Progenitor cell of endocrine pancreas (in vitro differentiated cells): ENCODE measurements at places on chromosomes 12 and 14. TPM values are rescaled to one million over a fixed set of nuclear protein-coding genes. Genes with fewer than 3 reads are reported as not detected.

The NTF3 gene
- total RNA-seq = 1.2 and 2.4 TPM in 2 replicates

The KRT5 gene
- not detected in 2 replicates for total RNA-seq

The CCDC60 gene
- 17.6 and 23.4 TPM in 2 replicates for total RNA-seq

- peaks cover 13% of the 10 kb centered on the region for H3K4me1 ChIP-seq
- no peak overlapping the region for H3K4me3 ChIP-seq
- no peak overlapping the region for H3K27ac ChIP-seq
- no peaks in the 10 kb centered on the region for H3K27me3 ChIP-seq
- no peak for DNase-seq
- no peaks in the 10 kb centered on the region for H3K36me3 ChIP-seq
Measured at GRCh38 chr12:65307169-65307501, 28.7 kb downstream of the MSRB3 start.

DNA sequence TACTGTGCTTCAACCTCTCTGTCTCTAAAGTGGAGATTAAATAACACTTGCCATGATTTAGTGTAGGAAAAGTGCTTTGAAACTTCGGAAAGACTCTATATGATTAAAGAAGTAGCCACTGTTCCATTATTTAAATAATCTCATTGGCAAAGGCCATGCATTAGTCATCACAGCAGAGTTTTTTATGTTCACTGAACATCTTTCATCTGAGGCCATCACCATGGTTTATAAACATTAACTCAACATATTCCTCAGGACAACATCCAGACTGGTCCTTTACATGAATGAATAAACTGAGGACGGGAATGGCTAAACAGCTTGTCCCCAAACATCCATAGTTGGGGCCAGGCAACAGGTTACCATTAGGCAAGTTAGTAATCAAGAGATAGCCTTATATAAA, 124.6 kb upstream of the FRMD6 start:
- no peak overlapping the region for H3K4me3 ChIP-seq
- H3K36me3 ChIP-seq = no peaks in the 10 kb centered on the region
- H3K27ac ChIP-seq = no peak overlapping the region
